ENCODE measurements at places on chromosomes 5 and 9.
A peak's percentile ranks its signal among the peaks of the same experiment; 100 is the strongest.

- DNase-seq: peak; percentile 30
These were observed 24.6 kb upstream of the PANK3 start for GRCh38 chr5:168603746-168604145.

DNA sequence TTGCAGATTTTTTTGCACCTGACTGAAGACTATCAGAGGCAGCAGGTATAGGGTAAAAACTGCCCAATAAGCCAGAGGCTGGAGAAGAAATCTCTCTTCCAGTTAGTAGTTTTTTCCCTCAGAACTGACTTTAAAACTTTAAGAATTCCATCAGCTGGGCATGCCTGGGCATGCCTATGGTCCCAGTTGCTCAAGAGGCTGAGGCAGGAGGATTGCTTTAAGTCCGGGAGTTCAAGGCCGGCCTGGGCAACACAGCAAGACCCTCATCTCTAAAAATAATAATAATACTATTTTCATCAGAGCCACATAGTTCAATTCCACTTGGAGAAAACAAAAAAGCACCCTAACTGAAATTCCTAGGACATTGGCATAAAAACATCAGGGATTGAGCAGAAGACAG, 30.3 kb downstream of the SUSD1 start:
- DNase-seq: no peak

DNA sequence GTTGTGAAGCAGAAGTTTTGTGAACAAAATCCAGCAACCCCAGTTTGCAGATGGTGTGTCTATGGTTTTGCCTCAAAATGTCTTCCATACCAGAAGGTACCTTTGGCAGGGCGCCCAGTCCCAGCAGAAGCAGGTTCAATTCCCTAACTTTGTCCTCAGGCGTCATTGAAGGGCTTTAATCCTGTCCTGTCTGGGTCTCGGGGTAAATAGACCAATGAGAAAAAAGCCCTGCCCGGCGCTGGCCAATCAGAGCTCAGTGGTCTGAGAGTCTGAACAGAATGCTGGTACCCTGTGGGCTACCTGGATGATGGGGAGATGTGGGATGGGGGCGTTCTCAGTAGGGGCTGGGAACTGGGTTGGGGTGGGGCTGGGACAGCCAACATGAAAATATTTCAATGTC, 6.2 kb upstream of the ST6GALNAC4 start:
- no peak for DNase-seq

DNA sequence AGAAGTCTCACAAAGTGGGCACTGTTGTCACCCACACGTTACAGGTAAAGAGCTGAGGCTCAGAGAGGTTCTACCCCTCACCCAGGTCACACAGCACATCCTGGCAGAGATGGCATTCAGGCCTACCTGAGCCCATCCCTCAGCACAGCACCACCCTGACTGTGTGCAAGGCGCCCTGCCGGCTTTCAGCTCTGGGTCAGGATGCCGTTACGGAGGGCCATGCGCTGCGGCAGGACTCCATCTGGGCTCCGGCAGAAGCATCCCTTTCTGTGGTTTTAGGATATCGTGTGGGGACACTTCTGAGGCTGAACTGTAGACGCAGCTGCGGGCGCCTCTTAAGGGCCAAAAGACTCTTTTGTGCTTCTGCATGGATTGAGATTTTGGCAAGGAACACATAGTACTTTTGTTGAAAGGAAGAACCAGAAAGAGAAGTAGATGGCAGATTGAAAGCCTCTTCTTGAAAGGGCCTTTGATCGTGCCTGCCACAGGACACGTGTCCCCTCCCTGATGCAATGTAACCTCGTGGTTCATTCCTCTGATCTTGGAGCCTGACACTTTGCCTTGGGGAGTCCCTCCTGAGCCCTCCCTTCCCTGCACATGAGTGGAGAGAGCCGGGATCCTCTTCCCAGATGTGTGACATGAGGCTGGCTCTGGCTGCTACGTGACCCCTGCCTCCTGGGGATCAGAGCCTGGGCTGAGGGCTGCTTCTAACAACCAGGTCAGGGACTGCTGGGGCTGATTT, 31.3 kb downstream of the USP20 start:
- DNase-seq: no peak

GRCh38 chr5:96870094-96871026, 5.9 kb upstream of the ERAP2 start:
- no peak for DNase-seq

DNA sequence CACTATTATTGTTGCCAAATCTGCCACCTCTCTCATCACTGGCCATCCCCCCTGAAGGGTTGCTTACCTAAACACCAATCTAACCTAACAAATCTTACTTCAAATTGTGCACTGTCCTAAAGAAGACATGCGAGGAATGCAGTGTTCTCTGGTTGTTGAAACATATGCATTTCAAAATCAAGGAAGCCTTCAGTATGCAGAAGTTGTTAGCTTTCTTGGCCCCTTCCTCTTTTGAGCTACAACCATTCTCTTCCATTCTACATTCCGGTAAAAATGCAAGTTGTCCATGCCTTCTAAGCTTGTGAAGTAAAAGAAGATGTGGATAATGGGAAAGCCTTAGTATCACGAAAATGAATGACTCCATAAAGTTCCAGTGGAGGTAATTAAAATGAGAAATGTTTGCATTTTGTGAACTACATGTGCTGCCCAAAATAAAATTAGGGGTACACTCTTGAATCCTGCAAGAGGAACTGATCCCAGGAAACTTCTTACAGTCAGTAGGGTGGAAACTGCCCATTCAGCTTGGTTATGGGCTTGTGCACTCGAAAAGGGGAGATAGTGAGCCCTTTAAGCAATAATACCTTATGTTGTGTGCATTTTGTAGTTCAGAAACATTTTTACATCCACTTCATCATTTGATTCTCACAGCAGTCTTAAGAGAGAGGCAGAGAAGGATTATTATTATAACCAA, 77.6 kb upstream of the ADRB2 start:
- DNase-seq: no peak

GRCh38 chr9:95750725-95751519, 124.6 kb upstream of the ERCC6L2 start:
- DNase-seq: no peak

DNA sequence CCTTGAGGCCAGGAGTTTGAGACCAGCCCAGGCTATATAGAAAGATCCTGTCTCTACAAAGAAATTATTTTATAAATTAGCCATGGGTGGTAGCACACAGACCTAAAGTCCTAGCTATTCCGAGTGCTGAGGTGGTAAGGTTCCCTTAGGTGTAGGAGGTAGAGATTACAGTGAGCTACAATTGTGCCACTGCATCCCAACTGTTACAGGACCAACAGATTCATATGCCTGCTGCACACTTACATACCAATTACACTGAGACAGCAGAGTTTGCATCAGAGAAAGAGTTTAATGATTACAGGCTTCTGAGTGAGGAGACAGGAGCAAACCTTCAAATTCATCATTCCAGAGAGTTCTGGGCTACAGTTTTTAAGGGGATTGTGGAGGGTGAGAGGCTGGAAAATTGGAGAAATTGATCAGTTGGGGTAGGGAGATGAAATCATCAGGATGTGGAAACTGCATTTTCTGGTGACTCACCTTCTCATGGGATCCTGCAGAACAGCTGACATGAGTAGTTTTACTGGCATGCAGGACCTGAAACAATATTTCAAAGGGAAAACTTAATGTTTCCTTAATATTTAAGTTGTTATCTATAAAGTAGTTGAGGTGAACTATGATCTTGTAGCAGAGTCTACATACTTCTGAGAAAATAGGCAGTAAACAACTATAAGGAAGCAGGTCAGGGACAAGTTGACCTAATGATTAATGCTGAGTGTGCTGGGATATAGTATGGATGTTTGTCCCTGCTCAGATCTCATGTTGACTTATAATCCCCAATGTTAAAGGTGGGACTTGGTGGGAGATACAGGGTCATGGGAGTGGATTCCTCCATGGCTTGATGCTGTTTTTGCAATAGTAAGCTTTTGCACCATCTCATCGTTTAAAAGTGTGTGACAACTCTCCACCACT, 54.7 kb downstream of the ANXA2R start:
- DNase-seq: peak; percentile 88

All from fibroblast of upper back skin (primary cell).